Astrocyte (in vitro differentiated cells and primary cell): ENCODE measurements at places on chromosomes 12 and 14. TPM values are rescaled to one million over a fixed set of nuclear protein-coding genes. Genes with fewer than 3 reads are reported as not detected.

GPR65 gene
- 0.50 and 0.54 TPM in 2 replicates for total RNA-seq

RASSF9 gene
- 0.62 and 0.68 TPM in 2 replicates for total RNA-seq

LGR5 gene
- 0.29 and 0.32 TPM in 2 replicates for total RNA-seq

REM2 gene
- 0.48 and 0.79 TPM in 2 replicates for total RNA-seq

FOXA1 gene
- 0.11 TPM in 1 of 2 replicates, not detected in the other for total RNA-seq

PPP1R1A gene
- total RNA-seq = 0.52 and 0.58 TPM in 2 replicates

PLA2G1B gene
- not detected in 2 replicates for total RNA-seq

SCN8A gene
- total RNA-seq = 6.5 and 6.9 TPM in 2 replicates

SETD1B gene
- total RNA-seq = 20.9 and 24.0 TPM in 2 replicates

LMNTD1 gene
- not detected in 2 replicates for total RNA-seq

B4GALNT3 gene
- total RNA-seq = 3.6 and 4.6 TPM in 2 replicates

P2RX7 gene
- 0.07 TPM in 1 of 2 replicates, not detected in the other for total RNA-seq

DNA sequence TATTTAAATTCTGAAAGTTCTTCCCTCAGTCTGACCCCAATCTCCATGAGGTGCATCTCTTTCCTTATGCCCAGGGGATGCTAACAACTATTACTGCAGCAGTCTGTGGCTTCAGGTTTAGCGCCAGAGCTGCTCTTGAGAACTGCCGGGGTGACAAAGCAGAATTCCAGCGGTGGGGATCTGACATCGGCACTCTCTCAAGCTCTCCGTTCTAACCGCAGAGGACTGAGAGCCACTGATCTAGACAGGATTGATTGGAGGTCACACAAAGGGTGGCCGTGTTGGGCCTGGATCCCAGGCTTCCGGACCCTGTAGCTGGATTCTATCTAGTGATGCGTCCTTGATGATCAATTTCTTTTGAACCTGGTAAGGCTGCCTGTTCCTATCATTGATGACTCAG is 155.6 kb upstream of the TMEM132C start:
- no peak for DNase-seq

- no peak for DNase-seq
Measured at GRCh38 chr12:99135376-99135775, 490.3 kb downstream of the APAF1 start.

DNA sequence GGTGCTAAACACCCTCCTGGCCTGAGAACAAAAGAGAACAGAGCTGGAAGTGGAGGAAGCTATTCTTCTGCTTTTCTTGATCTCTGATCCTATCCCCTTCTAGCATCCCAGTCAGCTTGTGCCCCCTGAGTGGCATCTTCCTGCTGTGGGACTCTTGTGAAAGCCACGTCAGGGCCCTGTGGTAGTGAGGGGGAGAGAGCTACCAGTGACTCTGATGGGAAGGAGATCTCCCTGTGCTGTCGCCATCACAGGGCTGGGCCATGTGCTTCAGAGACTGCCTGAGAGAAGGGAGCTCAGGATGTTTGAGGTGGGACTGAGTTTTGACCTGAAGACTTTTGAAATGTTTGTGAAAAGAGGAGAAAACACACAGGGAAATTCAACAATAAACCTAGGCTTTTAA is 107.6 kb upstream of the FUT8 start:
- DNase-seq = no peak

GRCh38 chr12:49365542-49365941 is 1.7 kb upstream of the SPATS2 start:
- peak; percentile 93 for DNase-seq

GRCh38 chr12:17239874-17240273 is 633.9 kb upstream of the LMO3 start:
- no peak for DNase-seq

GRCh38 chr12:108622921-108623514 is 10.7 kb downstream of the SELPLG start:
- no peak for DNase-seq

- DNase-seq = no peak
Measured at GRCh38 chr14:103527408-103528145, 1.4 kb upstream of the TRMT61A start.

DNA sequence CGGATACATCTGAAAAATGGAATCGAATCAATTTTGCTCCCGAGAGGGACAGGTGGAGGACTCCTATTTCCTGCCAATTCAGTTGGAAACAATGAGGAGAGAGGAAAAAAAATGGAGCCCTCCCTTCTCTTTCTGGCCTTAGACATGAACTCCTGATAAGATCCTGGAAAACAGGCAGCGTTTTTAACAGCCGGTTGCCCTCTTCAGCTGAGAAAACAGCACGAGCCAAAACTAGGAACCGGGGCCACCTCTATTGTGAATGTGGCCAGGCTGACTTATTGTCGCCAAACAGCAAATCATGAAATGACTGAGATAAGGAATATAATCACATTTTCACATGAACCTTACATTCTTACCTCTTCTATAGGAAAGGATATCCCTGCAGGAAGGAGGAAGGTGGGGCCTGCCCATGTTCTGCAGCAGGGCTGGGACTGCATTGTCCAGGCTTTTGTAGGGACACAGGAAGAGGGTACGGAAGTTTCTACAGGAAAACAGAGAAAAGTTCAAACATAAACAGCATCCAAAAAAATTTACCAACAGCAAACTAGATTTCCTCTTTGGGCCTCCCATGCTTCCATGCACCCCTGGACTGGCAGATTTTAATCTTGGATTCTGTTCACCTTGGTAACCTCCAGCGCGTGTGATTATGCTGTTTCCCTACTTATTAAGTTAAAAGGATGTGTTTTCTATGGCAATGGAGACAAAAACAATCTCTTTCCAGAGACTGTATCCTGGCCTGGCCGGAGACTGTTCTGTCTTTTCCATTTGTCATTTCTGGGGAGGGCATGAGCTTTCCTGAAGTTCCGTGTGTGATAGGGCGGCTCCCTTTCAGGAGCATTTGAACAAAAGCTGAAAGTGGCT is 29.0 kb upstream of the ELK3 start:
- no peak for DNase-seq

DNA sequence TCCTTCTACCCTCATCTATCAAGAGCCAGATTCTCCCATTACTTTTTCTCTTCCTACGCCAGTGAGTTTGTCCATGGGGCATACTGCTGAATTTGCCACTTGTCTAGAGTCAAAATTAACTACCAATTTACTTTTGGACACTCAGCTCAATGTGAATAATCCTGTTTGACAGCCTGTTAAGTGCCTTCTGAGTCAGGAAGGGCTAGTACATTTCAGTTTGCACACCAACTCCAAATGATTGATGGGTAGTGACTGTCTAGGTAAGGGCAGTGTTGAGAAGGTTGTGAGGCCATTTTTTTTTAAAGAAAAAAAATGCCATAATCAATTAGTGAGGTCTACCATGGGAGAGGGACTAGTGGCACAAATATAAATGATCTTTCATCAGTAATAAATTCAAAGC is 21.8 kb upstream of the TRIM9 start:
- no peak for DNase-seq

DNA sequence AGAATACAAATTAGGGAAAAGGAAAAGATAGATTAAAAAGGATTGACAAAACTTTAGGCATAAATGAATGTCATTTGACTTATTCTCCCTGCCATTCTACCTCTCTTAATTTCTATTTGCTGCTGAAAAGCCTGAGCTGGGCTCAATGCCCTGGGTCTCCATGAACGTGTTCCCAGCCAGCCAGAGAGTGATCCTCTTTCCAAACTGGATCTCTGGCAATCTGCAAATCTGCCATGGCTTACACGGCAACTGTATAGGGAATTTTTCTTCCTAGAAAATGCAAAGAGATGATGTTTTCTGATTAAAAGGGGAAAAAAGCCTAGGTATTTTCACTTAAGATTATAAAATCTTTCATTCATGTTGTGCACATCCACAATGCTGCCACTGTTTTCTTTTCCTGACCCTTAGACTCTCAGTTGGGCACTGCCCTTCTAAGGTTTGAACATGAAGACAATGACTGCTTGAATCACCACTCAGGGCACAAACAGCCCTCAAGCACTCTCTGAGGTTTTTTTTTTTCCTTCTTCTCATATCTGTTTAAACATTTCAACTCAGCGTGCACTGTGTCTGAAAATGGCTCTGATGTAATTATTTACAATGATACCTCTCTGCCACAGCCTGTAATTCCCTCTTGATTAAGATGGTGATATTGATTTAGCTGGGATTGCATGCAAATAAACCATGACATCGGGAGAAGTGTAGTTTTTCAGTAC is 60.3 kb downstream of the DACT1 start:
- no peak for DNase-seq

- DNase-seq = no peak
Measured at GRCh38 chr14:77469067-77469505, 11.2 kb downstream of the AHSA1 start.

DNA sequence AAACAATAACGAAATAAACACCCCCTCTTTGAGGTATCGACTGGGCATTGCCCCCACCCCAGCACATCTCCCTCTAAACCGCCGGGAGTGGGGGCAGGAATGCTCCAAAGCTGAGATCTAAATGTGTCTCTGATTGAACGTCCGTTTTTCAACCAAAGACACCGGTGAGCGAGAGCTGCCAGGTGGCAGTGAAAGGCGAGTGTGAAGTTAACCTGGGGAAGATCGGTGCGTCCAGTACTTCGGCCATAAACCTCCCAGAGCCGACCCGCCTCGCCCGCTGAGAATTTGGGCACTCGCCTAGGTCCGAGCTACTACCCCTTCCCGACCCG is 625 bp downstream of the ANGEL1 start:
- no peak for DNase-seq

DNA sequence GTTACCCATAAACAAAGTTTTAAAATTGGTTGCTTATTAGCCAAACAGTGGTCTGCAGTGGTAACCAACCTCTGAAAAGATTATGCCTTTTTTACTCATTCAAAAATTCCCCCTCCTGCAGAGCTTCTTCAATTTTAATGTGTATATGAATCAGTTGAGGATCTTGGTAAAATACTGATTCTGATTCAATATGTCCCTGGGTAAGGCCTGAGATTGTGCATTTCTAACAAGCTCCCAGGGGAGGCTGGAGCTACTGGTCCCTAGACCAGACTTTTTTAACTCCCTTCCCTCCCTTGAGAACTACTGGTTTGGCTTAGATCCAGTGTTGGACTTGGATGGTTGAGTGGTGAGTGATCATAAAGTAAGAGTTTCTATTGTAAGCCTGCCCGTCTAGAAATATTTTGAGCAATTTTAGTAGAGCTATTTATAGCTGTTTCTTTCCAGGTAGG is 90.2 kb downstream of the FUT8 start:
- peak; percentile 86 for DNase-seq

GRCh38 chr14:93591506-93591905 is 160.8 kb downstream of the UNC79 start:
- DNase-seq = no peak

GRCh38 chr12:75913502-75914351 is 117.8 kb downstream of the PHLDA1 start:
- peak; percentile 46 for DNase-seq

DNA sequence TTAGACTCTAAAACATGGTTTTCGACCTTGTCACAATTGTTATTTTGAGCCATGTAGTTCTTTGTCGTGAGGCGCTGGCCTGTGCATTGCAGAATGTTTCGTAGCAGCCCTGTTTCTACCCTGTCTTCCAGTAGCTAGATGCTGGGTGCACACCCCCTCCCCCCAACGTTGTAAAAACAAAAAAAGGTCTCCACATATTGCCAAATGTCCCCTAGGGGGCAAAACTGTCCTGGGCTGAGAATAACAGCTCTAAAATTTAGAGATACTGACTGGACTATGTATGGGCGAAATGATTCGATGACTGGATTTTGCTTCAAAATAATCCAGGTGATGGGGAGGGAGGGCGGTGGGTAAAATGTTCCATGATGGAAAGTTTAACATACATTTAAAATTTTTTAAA is 126.1 kb upstream of the FUT8 start:
- no peak for DNase-seq

DNA sequence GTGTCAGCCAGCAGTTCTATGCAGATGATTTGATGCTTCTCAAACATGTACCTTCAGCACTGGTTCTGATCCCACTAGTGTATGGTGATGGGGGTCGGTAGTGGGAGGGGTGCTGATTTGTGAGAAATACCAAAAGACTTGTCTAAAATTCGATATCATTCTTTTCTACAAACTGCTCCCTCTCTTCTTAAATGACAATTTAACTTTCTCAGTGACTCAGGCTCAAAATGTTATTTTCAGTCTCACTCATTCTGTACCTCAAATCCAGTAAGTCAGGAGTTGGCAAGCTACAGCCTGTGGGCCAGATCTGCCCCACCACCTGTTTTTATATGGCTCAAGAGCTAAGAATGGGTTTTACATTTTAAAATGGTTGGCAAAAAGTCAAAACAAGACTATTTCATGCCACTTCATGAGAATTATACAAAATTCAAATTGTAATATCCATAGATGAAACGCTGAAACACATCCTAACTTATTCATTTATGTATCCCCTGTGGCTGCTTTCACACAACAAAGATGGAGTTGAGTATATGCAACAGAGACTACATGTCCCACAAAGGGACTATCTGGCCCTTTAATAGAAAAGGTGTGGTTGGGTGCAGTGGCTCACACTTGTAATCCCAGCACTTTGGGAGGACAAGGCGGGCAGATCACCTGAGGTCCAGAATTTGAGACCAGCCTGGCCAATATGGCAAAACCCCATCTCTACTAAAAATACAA is 6.6 kb upstream of the NOP2 start:
- DNase-seq = no peak

GRCh38 chr12:130435331-130435730 is 97.6 kb downstream of the PIWIL1 start:
- no peak for DNase-seq
